A549 treated with AZD2906 at 1 μM for 4 hours (cell line): ENCODE measurements at places on chromosomes 5 and 9. TPM values are rescaled to one million over a fixed set of nuclear protein-coding genes. Genes with fewer than 3 reads are reported as not detected.

Gene ICE1
- total RNA-seq, result 18.6 to 27.3 TPM (median 22.7 TPM) in 5 replicates

Gene GAS1
- total RNA-seq, result 0.09 to 0.19 TPM (median 0.12 TPM) in 5 replicates

Gene GABRA6
- total RNA-seq, result not detected in 5 replicates

Gene CDC25C
- 8.7 to 12.0 TPM (median 9.2 TPM) in 5 replicates for total RNA-seq

Gene GZMA
- not detected in 5 replicates for total RNA-seq

Gene ANKRD55
- total RNA-seq, result 0.06 TPM in 1 of 5 replicates, not detected in the others

Gene TEX48
- total RNA-seq, result not detected in 5 replicates

Gene SPARC
- 14.7 to 22.4 TPM (median 17.8 TPM) in 5 replicates for total RNA-seq

Gene CDKN2A
- 0.15 TPM in 1 of 5 replicates, not detected in the others for total RNA-seq

Gene ZBTB6
- 5.4 to 5.7 TPM (median 5.5 TPM) in 5 replicates for total RNA-seq

Gene SEC24A
- total RNA-seq, result 11.0 to 14.8 TPM (median 14.2 TPM) in 5 replicates

Gene MARCOL
- total RNA-seq, result not detected in 5 replicates

Gene GRXCR2
- not detected in 5 replicates for total RNA-seq

Gene CARTPT
- total RNA-seq, result not detected in 5 replicates

Gene OGN
- total RNA-seq, result not detected in 5 replicates

Gene IFNK
- total RNA-seq, result 0.06 TPM in 1 of 5 replicates, not detected in the others

Gene GLIPR2
- total RNA-seq, result 7.0 to 8.6 TPM (median 8.5 TPM) in 5 replicates

Gene SH3GL2
- 0.06 to 0.41 TPM (median 0.07 TPM) in 5 replicates for total RNA-seq

Gene SMC5
- 11.7 to 19.2 TPM (median 15.8 TPM) in 5 replicates for total RNA-seq

Gene NLN
- total RNA-seq, result 50.4 to 76.6 TPM (median 61.3 TPM) in 5 replicates

Gene GPX8
- total RNA-seq, result 30.6 to 36.7 TPM (median 32.4 TPM) in 5 replicates

Gene CCDC152
- not detected in 5 replicates for total RNA-seq

Gene SPIN1
- 33.6 to 43.1 TPM (median 38.1 TPM) in 5 replicates for total RNA-seq

Gene DIRAS2
- total RNA-seq, result 0.01 TPM in 1 of 5 replicates, not detected in the others

Gene DAP
- 57.2 to 59.8 TPM (median 58.9 TPM) in 5 replicates for total RNA-seq

Gene GMCL2
- total RNA-seq, result not detected in 5 replicates

Gene MEF2C
- 0.02 to 0.11 TPM (median 0.11 TPM) in 3 of 5 replicates, not detected in the others for total RNA-seq

Gene BRD9
- total RNA-seq, result 36.8 to 40.4 TPM (median 39.0 TPM) in 5 replicates

Gene GPR150
- 0.07 to 0.20 TPM (median 0.13 TPM) in 5 replicates for total RNA-seq

Gene KCNV2
- total RNA-seq, result not detected in 5 replicates

Gene ACOT12
- total RNA-seq, result 0.10 TPM in 1 of 5 replicates, not detected in the others

Gene FAM153A
- total RNA-seq, result not detected in 5 replicates

Gene PRUNE2
- 0.03 to 0.07 TPM (median 0.05 TPM) in 4 of 5 replicates, not detected in the other for total RNA-seq

Gene BAAT
- 0.31 to 0.49 TPM (median 0.46 TPM) in 5 replicates for total RNA-seq

Gene PCDHB14
- 0.03 to 0.09 TPM (median 0.06 TPM) in 5 replicates for total RNA-seq

Gene MEGF10
- total RNA-seq, result not detected in 5 replicates

Gene QRFP
- total RNA-seq, result not detected in 5 replicates

Gene TMEM141
- 64.4 to 82.3 TPM (median 79.7 TPM) in 5 replicates for total RNA-seq

Gene SLCO6A1
- total RNA-seq, result not detected in 5 replicates

Gene HMMR
- total RNA-seq, result 19.7 to 28.1 TPM (median 22.9 TPM) in 5 replicates

Gene SPATA6L
- total RNA-seq, result 1.2 to 2.3 TPM (median 1.6 TPM) in 5 replicates

Gene NEUROG1
- total RNA-seq, result not detected in 5 replicates

Gene GPRIN1
- total RNA-seq, result 8.2 to 9.6 TPM (median 9.2 TPM) in 5 replicates

Gene LRRC26
- 0.39 to 1.9 TPM (median 1.2 TPM) in 5 replicates for total RNA-seq

Gene ADAMTS12
- total RNA-seq, result 5.5 to 7.2 TPM (median 7.0 TPM) in 5 replicates

Gene ORM2
- not detected in 5 replicates for total RNA-seq

Gene PCDHGB7
- 0.03 to 0.13 TPM (median 0.07 TPM) in 3 of 5 replicates, not detected in the others for total RNA-seq

Gene SECISBP2
- total RNA-seq, result 17.3 to 21.5 TPM (median 18.8 TPM) in 5 replicates

Gene PTRH1
- 13.9 to 23.8 TPM (median 22.7 TPM) in 5 replicates for total RNA-seq

Gene CRHBP
- total RNA-seq, result 0.06 to 0.17 TPM (median 0.08 TPM) in 4 of 5 replicates, not detected in the other

Gene PTPRD
- total RNA-seq, result 0.13 to 0.49 TPM (median 0.26 TPM) in 5 replicates

Gene PTGDS
- total RNA-seq, result 0.47 to 1.4 TPM (median 0.62 TPM) in 5 replicates
